T follicular helper cell (primary cell): ENCODE measurements at places on chromosomes 16 and 17.
A peak's percentile ranks its signal among the peaks of the same experiment; 100 is the strongest.

DNA sequence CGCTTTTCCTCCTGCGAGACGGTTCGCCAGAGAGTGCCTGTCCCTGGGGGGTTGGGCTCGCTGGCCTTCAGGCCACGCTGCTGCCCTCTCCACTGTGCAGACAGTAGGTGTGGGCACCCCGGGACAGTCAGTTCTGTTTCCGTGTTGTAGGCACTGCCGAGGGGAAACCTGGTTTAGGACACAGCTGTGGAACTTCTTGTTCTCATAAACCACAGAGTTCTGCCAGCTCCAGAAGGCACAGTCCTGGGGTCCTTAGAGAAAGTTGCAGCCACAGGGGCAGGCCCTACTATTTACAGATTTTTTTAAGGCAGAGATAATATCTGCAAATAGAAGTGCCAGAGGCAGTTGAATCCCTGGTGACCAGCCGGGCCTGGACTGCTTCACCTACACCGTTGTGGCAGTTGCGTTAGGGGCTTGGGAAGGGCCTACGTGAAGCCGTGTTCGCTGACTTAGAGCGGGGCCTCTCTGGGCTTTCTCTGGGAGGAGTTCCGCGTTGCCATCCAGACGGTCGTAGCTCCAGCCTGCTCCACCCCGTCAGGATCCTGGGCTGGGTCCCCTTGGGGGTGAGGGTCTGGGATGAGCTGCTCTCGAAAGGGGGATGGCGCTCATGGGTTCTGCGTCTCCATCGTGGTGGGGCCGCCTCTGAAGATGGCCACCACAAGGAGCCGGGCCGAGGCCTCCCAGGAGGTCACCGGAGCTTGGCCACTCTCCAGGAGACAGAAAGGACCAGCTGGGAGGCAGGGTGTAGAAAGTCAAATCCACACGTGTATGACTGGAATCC lies 126.3 kb downstream of the BANP start:
- no peak for DNase-seq

DNA sequence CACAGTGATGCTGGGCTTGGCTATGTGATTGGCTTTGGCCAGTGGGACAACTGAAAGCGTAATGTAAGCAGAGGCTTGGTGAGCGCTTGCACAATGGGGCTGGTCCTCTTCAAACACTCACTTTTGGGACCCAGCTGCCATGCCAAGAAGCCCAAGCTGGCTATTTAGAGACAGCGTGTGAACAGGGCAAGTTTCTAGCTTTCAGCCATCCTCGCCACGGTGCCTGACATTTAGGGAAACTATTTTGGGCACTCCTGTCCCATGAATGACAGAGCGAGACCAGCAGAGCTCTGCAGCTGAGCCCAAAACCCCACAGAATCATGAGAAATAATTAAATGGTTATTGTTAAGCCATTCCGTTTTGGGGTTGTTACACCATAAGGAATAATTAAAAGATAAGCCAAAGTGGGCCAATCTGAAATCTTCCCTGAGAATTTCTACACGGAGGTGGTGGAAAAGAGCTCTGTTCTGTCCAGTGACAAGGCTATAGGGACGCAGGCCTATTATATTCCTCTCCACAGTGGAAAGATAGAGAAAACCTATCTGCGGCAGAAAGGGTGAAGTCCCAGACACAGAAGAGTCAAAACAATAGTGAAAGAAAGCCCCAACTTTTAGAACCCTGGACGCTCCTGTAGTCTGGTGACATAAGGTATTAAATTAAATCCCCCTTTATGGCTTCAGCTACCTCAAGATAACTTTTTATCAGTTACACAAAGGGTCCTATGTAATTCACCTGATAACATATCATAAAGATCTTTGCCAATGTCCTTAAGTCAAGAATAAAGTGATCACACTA lies 10.8 kb upstream of the RPRML start:
- DNase-seq, result no peak

GRCh38 chr16:47037396-47037745 lies 63.9 kb upstream of the DNAJA2 start:
- DNase-seq, result no peak

DNA sequence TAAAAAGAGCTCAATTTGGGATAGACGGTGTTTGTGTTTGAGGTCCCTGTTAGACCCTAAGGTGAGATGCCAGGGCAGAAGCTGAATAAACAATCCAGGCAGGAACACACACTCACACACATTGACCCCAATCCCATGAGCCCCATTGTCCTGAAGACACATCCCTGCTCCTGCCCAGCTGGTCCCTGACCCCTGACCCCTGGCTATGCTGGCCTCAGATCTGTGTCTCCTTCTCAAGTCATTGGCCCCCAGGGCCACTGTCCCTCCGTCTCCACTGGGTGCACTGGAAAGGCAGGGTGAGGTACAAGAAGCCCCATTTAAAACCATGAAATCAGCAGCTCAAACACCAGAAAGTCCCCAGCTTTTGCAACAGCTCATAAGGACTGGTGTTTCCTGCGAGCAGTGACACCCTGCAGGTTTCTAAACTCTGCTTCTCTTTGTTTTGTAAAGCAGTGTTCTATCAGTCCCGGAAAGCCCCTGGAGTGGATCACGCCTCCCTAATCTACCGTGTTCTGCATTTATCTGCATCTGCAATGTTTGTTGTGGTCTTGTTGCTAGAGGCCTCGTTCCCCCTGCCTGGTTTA lies 18.0 kb upstream of the ASGR2 start:
- peak; percentile 70 for DNase-seq

DNA sequence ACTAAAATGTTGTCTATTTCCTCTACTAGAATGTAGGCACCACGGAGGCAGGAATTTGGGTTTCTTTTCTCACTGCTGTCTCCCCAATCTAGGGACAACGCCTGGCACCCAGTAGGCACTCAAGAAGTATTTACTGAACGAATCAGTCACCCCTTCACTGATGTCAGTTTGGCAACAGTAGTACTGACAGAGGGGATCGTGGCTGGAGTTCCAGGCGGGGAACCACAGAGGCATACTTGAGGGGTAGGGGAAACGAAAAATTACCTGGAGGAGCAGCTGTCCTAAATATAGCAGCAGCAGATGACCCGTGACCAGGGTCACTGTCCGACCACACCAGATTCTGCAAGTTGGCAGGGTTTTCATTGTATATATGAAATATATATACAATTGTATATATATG lies 33.3 kb downstream of the TRIM25 start:
- no peak for DNase-seq

DNA sequence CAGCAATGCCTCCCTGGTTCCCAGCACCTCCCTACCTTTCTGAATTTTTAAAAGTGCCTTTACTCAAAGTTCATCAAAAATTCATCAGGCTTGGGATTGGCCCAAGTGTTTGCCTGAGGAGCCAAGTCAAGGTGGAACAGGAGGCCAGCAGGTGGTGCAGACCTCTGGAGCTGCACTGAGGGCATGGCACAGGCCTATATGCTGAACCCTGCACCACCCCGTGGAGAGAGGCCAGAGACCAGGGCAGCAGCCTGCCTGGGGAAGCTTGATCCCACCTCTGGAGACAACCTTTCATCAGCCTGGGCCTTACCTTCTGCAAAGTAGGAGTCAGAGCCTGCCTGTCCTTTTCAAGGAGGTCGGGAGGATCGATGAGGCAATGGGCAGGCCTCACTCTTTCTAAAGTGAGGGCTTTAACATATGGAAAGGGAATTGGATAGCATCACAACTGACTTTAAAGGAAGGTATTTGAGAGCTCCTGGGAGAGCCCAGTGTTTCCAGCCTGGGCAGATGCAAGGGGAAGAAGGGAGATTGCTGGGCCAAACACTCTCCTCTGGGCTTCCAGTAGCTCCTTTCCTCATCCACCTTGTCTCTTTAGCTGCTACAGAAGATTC lies 31.8 kb upstream of the TMEM132E start:
- DNase-seq, result no peak

DNA sequence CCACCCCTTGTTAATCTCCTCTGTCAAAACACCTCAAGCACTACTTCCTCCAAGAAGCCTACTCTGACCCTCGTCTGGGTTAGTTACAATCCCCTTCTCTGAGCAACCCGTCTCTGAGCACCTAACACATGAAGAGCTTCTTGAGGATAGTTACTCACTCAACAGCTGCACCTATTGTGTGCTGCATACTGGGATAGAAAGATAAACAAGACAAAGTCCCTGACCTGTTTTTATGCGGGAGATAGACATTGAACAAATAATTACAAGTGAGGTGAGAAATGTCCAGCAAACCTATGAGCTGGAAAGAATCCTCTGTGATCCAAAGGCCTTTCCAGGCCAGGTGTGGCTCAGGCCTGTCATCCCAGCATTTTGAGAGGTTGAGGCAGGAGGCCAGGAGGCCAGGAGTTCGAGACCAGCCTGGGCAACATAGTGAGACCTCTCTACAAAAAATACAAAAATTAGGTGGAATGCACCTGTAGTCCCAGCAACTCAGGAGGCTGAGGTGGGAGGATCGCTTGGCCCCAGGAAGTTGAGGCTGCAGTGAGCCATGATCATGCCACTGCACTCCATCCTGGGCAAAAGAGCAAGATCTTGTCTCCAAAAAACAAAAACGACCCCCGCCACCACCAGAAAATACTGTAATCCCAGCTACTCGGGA lies 5.5 kb upstream of the ZNF771 start:
- DNase-seq, result no peak

DNA sequence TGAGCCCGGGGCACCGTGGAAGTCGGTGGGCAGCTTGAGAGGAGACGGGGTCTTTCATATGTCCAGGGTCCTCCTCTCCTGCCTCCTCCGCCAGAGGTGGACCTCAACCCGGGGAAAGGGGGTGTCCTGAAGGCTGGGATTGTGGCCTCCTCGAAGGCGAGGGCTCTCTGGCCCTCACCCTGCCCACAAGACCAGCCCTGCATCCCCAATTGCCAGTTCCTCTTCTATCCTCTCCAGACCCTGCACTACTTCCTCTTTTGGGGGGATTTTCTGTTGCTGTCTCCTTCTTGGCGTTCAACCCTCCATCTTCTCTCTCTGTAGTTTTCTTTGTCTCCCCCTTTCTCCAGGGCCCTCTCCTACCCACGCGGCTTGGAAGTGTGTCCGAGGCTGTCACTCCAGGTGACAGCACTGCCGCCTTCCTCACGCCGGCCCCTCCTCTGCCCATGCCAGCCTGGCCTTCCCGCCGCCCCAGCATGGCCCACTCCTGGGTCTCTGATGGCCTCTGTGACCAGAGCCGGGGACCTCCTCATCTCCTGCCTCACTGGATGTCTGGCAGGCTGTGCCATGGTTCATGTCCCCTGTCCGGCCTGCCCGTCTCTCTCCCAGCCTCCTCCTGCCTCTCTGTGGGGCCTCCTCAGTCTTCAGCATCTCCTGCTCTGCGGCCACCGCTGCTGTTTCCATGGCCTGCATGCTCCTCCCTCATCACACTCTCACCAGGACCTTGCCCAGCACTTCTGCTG lies 2.4 kb upstream of the ITGAX start:
- DNase-seq, result no peak

GRCh38 chr16:2700786-2701185 lies 18.5 kb downstream of the KCTD5 start:
- no peak for DNase-seq

DNA sequence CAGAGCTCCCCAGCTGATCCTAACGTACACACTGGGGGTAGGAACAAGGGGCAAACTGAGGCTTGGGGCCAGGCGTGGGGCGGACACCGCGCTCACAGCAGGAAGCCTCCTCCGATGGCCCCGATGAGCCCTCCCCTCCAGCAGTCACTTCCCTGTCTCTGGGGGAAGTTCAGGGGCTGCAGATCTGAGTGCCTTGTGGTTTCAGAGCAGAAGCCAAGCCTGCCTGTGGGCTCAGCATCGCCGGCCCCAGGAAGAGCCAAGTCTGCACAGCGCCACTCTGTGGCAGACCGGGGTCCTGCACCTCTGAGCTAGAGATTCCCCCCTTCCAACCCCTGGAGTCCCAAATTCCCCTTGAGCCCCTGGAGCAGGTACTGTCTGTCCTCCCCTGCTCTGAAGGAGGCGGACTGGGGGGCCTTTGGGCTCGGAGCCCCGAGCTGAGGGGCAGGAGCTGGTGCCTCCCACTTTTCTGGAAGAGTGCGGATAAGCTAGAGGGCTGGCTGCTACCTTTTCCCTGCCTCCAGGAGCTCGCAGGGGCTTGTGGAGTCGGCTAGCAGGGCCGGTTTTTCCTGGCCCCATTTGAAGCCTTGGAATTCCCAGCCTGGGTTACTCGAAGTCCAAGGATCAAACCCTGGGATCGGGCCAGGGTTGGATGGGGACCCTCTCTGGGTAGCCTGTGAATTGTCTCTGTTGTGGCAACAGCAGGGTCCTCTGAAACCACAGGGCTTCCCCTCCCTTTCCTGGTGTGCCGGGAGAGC lies 2.9 kb downstream of the GSE1 start:
- peak; percentile 61 for DNase-seq

DNA sequence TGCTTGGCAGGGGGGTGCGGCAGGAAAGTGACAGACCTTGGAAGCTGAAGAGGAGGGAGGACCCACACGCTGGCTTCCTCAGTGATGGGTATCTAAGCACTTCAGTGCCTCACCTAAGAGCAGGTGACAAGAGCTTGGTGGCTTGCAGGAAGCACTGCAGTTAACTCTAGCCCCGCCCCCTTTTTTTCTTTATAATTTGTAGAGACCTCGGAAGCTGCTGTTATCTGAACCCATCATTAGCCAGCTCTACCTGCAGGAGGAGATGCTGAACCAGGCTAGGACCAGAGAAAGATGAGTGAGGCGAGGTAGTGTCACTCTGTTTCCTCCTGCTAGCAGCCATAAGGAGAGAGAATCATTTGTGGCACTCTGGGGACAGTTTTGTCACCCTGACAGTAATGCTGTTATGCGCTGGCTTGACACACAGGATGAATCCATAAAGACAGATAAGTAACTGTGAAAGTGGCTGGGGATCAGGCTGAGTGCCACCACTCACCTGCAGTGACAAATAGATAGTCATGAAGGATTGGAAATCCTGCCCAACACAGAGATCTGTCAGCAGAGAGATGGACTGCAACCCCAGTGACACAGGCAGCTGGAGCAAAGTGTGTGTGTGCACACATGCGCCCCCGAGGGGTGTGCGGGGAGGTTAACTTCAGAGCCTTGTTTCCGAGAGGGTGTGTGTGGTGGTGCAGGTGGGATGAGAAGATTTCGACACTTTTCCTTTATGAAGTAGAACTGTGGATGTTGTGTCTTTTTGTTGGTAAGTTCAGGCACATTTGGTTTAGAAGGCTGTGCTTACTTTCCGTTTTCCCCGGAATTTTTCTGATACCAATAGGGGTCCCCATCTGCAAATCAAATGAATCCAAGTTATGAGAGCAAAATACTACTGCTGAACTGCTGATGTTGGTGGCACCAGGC lies 224.0 kb downstream of the IRX3 start:
- DNase-seq, result no peak

- no peak for DNase-seq
Measured at GRCh38 chr17:18992454-18993130, 12.0 kb downstream of the FAM83G start.

DNA sequence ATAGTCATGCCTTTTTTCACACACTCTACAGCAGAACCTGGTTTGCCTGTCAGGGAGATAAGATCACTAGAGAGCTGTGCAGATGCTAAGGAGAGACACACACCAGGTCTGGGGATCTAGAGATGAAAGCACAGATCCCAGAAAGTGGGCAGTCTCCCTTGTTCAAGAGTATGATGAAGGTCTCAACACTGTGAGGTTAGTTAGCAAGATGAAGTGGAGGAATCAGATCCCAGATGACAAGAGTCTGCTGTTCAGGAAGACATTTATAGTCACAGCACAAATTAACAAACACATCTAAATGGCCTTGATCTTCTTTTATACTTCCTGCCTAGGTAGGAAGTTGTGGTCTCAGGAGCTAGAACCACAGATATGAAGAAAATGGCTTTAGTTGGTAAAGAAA lies 23.4 kb upstream of the SKAP1 start:
- DNase-seq, result no peak
